ENCODE measurements at places on chromosomes 5 and 9.

GRCh38 chr5:95731571-95732554, 727 bp downstream of the RHOBTB3 start:
- no peak for DNase-seq

DNA sequence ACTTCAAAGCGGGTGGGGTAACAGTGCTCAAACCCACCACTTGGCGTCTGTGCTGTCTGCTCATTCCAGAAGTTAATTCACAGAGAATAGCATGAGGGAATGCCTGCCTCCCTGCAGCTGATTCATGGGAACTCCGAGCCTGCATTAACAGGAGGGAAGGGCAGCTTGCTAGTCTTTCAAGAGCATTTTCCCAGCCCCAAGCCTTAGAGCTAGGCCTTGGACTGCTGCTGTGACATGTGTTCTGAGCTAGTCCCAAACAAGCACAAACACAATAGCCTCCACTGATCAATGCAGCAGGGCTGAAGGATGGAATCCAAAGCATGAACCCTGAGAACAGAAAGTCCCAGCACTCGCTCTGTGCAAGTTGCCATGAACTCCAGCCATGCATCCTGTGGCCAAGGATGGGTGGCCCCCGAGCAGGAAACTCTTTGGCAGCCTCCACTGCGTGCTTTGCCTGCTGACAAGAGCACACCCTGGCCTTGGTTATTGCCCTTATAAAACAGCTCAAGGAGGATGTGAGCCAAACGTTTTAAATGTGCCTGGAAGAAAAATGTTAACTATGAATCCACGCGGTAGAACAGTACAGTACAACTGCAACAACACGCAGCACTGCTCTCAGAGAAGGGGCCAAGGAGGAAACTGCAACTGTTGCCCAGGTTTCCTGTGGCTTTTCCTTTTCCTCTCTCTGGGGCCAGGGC, 653.1 kb upstream of the KLF4 start:
- peak; percentile 91 for DNase-seq

DNA sequence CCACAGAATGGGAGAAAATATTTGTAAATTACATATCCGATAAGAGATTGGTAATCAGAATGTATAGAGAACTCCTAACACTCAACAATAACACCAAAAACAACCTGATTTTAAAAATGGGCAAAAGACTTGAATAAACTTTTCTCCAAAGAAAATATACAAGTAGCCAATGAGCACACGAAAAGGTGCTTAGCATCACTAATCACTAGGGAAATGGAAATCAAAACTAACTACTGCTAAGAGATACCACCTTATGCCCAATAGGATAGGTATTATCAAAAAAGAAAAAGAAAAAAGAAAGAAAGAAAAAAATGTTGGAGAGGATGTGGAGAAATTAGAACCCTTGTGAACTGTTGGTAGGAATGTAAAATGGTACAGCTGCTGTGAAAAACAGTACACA, 212.1 kb downstream of the TLR4 start:
- DNase-seq: no peak

DNA sequence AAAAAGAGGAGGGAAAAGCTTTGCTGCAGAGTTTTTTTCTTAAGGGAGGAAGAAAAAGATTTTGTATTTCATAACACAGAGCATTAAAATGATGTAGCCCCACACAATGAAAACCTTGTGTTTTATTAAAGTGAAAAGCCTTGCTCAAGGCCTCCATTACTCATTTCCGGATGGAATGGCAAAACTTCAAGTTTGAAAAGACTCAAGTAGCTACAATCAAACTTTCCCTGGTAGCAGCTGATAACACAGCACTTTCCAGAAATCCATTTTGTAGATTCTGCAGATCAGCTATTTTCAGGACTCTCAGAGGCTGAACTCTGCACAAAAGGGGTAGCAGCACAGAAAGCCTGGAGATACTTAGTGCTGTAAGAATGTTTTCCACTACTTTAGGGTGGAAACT, 374.8 kb downstream of the NFIB start:
- peak; percentile 90 for DNase-seq

- no peak for DNase-seq
Observed at GRCh38 chr5:156460471-156460870, 133.5 kb downstream of the SGCD start.

DNA sequence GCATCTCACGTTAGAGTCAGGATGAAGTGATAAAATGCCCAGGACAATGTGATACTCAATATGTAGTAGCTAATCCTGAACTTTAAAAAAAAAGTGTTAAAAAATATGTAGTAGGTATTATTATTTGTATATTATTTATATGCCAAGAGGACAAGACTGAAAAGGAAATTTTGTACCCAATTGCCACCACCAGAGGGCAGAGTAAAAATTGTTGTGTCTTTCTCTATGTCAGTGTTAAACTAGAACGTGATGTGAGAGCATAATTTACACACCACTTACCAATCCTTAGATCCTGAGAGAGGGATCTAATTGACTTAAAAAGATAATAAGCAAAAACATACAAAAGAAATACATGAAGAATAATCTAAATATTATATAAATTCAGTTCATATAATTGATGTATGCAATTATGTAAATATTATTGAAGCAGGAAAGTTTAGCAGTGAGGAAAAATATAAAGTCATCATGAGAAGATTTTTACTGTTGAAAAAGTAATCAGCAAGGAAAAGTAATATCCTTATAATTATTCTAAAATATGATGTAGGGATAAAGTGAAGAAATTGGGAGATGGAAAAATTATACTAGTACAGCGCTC, 288.9 kb downstream of the RAB3C start:
- DNase-seq: peak; percentile 25

DNA sequence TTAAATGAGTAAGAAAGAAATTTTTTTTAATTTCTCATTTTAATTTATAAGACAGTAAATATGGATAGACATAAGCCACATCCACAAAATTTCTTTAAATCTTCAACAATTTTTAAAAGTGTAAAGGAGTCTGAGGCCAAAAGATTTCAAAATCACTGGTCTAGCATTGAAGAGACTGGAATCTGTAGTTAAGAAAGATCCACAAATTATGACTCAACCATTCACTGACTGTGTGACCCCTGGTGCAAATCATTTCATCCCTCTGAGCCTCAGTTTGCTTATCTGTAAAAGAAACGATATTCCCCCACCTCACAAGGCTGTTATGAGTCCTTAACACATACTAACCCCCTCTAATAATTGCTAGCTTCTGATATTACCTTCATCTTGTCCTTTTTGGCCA, 98.5 kb downstream of the EBF1 start:
- DNase-seq: peak; percentile 69

DNA sequence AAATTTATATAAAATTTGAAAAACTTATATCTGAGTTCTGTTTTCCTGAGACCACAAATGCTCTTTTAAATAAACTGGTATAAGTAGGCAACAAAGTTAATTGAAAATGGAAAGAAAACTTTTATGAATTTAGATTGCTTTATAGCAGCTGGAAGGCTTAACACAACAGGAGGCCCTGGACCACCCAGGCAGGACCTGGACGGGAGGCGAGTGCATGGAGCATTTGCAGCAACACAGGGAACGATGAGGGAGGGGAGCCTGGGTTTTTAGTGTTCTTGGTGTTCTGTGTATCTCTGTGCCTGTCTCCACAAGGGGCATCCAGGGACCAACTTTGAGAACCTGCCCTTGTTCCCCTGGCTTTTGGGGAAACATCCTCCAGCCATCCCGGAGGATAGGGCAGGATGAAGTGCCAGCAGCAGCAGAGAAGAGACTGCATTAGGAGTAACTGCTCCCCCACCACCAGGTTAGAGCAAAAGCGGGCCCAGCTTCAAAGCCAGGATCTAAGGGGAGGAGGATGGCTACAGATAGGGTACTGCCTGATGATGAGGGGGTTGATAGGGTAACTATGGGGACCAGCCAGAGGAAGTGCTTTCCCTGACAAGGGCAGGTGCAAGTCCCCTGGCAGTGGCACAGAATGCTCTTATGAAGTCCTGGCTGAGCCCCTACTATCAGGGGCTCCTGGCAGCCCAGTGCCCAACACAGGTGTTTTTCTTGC, 6.7 kb upstream of the SPATA31E1 start:
- no peak for DNase-seq

- DNase-seq: no peak
Observed at GRCh38 chr5:161703528-161703927, 18.0 kb downstream of the GABRA6 start.

GRCh38 chr9:129597355-129598088, 23.4 kb downstream of the C9orf50 start:
- DNase-seq: peak; percentile 84

- peak; percentile 11 for DNase-seq
Observed at GRCh38 chr9:104748359-104749031, 1.0 kb downstream of the NIPSNAP3A start.

- peak; percentile 34 for DNase-seq
Observed at GRCh38 chr5:32852535-32852934, 141.4 kb downstream of the NPR3 start.

GRCh38 chr9:132235894-132236661, 74.2 kb downstream of the NTNG2 start:
- peak; percentile 32 for DNase-seq

Data from foreskin fibroblast (primary cell).